ENCODE measurements at places on chromosomes 5 and 9.
A peak's percentile ranks its signal among the peaks of the same experiment; 100 is the strongest.

DNA sequence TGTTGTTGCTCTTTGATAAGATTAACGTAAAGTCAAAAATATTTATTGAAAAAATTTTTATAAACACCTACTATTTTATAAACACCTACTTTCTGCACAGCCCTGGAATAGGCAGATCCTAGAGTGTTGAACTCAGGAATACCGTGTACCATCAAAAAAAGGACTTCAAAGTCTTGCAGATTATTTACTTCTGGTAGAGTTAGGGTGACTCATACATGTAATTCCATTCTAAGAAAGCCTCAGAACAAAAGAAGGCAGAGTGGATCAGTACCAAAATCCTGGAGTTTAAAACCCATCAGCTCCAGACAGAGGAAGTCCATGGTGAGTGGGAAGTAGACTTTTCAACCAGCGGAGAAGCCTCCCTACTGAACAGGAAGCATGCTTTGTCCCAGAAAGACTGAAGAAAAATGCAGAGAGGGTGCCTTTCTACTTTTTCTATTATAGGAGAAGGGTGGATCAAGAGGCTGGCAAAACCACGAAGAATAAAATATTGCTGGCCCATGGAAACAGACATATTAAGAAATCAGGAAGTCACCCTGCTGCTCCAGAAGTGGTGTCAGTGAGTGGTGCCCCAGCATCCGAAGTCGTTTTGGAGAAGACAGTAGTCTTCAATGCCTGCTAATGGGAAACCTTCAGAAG lies 45.1 kb upstream of the DAB2 start:
- DNase-seq, result no peak

- no peak for DNase-seq
Measured at GRCh38 chr5:79081779-79082178, 12.2 kb downstream of the BHMT2 start.

DNA sequence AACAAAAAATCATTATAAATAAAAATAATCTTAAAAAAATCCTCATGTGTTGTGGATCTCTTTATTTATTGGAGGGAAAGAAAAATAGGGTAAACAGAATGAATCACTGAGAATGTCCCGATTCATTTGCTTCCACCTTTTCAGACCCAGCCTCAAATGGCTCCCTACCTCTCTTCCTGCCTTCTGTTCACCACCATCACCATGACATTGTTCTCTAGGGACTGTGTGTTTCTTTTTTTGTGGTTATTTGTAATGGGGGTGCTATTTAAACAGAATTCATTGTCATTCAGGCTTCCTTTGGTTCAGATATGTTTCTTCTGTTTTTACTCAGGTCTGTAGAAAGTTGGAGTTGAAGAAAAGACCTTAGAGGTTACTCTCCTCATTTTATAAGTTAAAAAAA lies 198.2 kb downstream of the KIF4B start:
- DNase-seq, result no peak

GRCh38 chr5:176692839-176693476 lies 45.7 kb downstream of the TSPAN17 start:
- no peak for DNase-seq

- DNase-seq, result peak; percentile 59
Measured at GRCh38 chr5:113264046-113264445, 170.7 kb downstream of the TSSK1B start.

DNA sequence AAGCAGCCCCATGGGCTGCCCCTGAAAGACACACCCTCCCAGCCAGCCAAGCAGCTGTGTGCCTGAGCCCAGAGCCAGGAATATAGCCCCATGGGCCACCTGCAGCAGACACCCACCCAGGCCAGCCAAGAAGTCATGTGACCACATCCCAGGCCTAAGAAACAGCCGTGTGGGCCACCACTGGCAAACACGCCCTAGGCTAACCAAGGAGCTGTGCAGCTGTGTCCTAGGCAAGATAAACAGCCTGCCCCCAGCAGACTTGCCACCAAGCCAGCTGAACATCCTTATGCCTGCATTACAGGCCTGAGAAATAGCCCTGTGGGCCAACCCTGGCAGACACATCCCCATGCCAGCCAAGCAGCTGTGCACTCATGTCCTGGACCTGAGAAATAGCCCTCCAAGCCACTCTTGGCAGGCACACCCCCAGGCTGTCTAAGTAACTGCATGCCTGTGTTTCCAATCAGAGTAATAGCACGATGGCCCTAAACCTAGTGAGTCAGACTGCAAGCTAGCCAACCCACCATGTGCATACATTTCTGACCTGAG lies 143.0 kb downstream of the ADAMTS6 start:
- DNase-seq, result no peak

DNA sequence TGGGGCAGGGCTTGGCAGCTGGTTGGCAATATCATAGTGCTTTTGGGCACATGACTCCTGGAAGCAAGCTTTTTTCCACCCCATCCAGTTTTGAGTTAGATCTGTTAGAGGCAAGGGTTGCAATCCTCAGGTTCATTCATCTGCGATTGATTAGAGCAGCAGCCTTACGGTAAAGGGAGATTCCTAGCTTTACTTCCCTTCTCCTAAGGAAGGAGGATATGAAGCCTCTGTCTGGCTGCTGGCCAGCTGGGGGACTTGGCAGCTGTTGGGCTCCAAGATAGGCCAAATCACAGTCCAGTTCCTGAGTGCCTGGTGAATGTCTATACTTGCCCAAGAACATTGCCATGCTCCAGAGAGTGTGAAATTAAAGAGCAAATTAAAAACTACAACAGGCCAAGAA lies 113.4 kb upstream of the CCNH start:
- DNase-seq, result no peak
